Upper lobe of left lung (tissue), 6 donors: ENCODE measurements at places on chromosomes 16 and 17. TPM values are rescaled to one million over a fixed set of nuclear protein-coding genes. Genes with fewer than 3 reads are reported as not detected.

DNA sequence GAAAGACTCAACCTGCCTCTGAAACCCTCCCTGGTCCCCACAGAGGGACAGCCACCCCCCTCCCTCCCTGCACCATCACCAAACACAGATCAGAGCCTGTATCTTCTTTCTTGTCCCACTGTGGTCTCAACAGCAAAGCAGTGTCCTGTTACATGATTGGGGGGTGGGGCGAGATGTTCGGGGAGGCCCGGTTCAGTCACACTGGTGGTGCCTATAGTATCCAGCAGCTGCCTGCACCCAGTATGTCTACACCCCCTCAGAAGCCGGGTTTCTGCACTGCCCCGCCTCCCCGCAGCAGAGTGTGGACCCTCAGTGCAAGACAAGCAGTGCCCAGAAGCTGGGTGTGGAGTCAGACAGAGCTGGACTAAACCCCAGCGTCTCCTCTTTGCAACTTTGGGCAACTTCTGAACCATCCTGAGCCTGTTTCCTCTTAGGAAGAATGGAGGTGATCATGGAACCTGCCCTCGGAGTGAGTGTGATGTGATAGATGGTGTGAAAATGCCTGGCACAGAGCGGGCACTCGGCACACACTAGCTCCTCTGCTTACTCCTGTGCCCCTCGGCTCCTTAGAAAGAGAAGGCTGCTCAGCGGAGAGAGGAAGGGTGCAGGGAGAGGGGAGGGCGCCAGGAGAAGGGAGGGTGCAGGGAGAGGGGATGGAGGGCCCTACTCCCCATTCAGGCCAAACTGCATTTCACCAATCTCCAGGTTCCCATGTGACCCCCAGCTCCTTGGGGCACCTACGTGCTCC lies 84.0 kb upstream of the TNRC6C start:
- H3K27ac ChIP-seq, result no peak overlapping the region
- H3K4me1 ChIP-seq, result no peaks in the 10 kb centered on the region
- no peaks in the 10 kb centered on the region for H3K27me3 ChIP-seq

GRCh38 chr17:18994631-18995030 lies 9.9 kb downstream of the FAM83G start:
- no peak overlapping the region for H3K27ac ChIP-seq
- no peak for DNase-seq
- peaks cover 24% of the 10 kb centered on the region for H3K4me1 ChIP-seq
- no peaks in the 10 kb centered on the region for H3K27me3 ChIP-seq
- H3K36me3 ChIP-seq, result no peaks in the 10 kb centered on the region

GRCh38 chr17:83012200-83012785 lies 67.1 kb upstream of the METRNL start:
- H3K4me1 ChIP-seq, result peaks cover 12% of the 10 kb centered on the region
- no peak overlapping the region for H3K4me3 ChIP-seq
- H3K36me3 ChIP-seq, result peaks cover 3% of the 10 kb centered on the region
- H3K27ac ChIP-seq, result no peak overlapping the region
- DNase-seq, result no peak
- H3K27me3 ChIP-seq, result no peaks in the 10 kb centered on the region

- no peaks in the 10 kb centered on the region for H3K36me3 ChIP-seq
- H3K27ac ChIP-seq, result peak overlapping the region; percentile 99
- DNase-seq, result no peak
- peak overlapping the region; percentile 90 for H3K4me3 ChIP-seq
- no peaks in the 10 kb centered on the region for H3K27me3 ChIP-seq
Observed at GRCh38 chr16:68263559-68264127, 683 bp upstream of the SLC7A6 start.

GRCh38 chr17:71922439-71922838 lies 198.4 kb upstream of the SOX9 start:
- H3K4me1 ChIP-seq, result no peaks in the 10 kb centered on the region
- no peaks in the 10 kb centered on the region for H3K27me3 ChIP-seq
- DNase-seq, result no peak
- H3K4me3 ChIP-seq, result no peak overlapping the region

The CD19 gene
- 1.3 TPM for total RNA-seq

The PPM1E gene
- total RNA-seq, result under 0.01 TPM

The DRC7 gene
- 12.7 TPM for total RNA-seq
